ENCODE measurements at places on chromosomes 2 and 18. TPM values are rescaled to one million over a fixed set of nuclear protein-coding genes. Genes with fewer than 3 reads are reported as not detected.

DNA sequence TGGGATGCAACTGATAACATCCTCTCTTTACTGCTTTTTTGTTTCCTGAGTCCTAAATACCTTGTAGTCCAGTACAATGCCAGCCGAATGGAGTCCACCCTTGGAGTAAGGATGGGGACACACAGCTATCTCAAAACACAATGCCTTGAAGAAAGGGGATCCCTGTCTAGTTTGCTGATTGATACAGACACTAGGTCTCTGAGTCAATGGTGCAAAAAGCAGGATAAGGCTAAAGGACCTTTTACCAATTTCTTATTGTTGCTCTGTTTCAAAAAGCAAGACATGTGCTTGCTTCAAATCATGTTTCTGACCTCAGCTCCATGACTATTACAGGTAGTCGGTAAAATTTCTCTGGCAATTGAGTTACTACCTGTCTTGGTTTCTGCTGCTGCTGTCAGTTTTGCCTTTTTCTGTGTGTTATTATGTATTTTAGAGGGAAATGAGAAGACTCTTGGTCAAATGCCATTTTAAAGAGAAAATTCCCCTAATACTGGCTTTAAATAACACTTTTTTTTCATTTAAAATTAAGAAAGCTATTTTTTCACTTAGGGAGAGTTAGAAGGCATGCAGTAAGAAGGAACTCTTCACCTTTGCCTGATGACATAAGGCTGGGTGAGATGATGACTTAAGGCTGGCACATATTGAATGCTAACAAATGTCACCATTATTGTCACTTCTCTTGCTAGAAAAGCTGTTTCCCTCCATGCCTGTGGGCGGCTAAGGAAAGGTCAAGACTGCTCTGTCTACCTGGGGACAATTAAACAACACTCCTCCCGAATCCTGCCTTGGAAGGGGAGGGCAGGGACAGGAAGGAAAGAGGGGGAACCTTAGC, 4.9 kb upstream of the FIGLA start:
- no peak for DNase-seq

DNA sequence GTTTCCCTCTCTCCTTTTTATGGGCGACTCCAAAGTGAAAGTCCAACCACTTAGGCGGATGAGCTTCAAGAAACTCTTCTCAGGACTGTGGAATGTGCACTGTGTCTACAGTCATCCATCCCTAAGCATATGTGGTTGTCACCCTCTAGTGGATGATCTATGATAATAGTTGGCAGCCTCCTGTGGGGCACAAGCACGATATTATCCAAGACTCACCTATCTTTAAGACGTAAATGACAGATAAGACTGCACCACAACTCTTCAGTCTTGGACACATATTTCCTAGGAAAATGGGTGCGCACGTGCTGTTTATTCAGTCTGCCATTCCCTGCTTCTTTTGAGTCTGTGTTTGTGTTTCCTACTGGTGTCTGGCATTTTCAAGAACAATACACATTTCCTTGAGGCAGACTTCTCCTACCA, 145.5 kb upstream of the CTAGE1 start:
- peak; percentile 65 for DNase-seq

- no peak for DNase-seq
Measured at GRCh38 chr2:166888180-166888579, at the start of gene XIRP2. XIRP2 (plus strand) TSS chr2:166888480; CDS start chr2:166903483, 15,003 bp downstream.

- DNase-seq: no peak
Measured at GRCh38 chr2:189015359-189015758, 41.2 kb downstream of the COL3A1 start.

DNA sequence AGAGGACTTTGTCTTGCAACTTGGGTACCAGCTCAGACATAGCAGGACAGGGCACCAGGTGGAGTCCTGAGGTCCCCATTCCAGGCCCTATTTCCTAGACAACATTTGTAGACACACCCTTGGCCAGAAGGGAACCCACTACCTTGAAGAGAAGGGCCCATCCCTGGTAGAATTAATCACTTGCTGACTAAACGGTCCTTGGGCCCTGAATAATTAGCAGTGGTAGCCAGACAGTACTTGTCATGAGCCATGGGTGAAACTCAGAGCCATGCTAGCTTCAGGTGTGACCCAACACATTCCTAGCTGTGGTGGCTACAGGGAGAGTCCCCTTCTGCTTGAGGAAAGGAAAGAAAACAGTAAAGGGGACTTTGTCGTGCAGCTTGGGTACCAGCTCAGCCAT, 28.5 kb upstream of the ACTR2 start:
- no peak for DNase-seq

The ARHGEF4 gene
- total RNA-seq: 3.9 TPM

DNA sequence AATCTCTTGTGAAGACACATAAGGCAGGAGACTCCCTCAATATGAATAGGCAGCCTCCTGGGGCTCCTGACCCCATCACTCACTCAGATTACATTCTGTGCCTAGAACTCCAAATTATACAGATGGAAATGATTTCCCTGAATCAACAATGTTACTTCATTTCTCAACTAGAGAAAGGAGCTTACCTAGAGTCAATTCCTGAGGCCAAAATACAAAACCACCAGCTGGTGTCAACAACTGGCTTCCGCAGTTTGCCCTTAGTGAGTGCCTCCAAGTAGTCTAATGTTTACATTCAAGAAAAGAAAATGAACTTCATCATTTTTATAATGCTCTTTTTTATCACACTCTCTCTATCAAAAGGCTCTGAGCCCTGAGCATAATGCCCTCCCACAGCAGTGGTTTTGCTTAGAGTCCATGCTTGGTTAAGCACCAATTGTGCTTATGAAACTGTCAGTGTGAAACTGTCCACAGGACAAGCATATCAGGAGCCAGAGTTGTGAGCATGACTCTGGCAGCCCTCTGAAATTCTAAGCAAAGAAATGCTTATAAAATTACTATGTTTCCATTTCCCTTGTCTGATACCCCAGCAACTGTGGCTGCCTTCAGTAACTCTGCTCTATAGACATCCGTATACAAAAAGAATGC, 305.7 kb upstream of the PKDCC start:
- DNase-seq: no peak

DNA sequence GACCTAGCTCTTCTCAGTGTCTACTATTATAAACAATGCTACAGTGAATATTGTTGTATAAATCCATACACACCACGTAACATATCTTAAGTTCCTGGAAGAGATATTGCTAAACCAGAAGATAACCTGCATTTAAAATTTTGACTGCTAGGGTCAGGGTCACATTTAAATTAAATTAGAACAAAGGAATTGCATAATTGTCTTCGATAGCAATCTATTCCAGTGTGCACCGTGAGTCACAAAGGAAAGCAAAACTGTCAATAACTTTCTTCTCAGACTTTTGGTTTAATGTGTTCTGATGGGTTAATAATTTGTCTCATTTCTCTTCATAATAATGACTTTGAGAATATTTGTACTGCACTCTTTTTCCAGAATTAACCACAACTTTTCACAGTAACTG, 4.2 kb downstream of the GEN1 start:
- DNase-seq: no peak

GRCh38 chr2:11286323-11286722, 58.1 kb downstream of the ROCK2 start:
- DNase-seq: no peak

The TUBA4B gene
- total RNA-seq: not detected

The CASP8 gene
- 20.1 TPM for total RNA-seq

- no peak for DNase-seq
Measured at GRCh38 chr2:46394649-46395510, 84.5 kb upstream of the TMEM247 start.

- no peak for DNase-seq
Measured at GRCh38 chr2:222651718-222652418, 4.0 kb downstream of the FARSB start.

The VAMP8 gene
- total RNA-seq: not detected

The USP40 gene
- total RNA-seq: 38.0 TPM

DNA sequence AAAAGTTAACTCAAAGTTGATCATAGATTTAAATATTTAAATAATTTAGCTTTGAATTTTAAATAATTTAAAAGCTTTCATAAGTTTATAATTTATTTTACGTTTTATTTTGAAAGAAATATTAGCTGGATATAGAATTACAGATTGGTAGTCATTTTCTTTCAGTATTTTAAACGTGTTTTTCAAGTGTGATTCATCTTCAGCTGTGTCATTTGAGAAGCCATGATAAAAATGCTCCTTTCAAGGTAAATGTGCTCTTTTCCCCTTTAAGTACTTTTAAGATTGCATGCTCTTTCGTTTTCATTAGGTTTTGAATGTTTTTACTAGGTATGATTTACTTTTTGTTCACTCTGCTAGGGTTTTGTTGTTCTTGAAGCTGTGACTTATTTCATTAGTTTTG, 116.8 kb upstream of the FIGN start:
- DNase-seq: no peak

The EPG5 gene
- total RNA-seq: 14.8 TPM

The TSPYL6 gene
- not detected for total RNA-seq

The CGREF1 gene
- total RNA-seq: 2.1 TPM

The WNT6 gene
- total RNA-seq: not detected

The NEMP2 gene
- 16.9 TPM for total RNA-seq

The STAT4 gene
- total RNA-seq: 0.89 TPM

DNA sequence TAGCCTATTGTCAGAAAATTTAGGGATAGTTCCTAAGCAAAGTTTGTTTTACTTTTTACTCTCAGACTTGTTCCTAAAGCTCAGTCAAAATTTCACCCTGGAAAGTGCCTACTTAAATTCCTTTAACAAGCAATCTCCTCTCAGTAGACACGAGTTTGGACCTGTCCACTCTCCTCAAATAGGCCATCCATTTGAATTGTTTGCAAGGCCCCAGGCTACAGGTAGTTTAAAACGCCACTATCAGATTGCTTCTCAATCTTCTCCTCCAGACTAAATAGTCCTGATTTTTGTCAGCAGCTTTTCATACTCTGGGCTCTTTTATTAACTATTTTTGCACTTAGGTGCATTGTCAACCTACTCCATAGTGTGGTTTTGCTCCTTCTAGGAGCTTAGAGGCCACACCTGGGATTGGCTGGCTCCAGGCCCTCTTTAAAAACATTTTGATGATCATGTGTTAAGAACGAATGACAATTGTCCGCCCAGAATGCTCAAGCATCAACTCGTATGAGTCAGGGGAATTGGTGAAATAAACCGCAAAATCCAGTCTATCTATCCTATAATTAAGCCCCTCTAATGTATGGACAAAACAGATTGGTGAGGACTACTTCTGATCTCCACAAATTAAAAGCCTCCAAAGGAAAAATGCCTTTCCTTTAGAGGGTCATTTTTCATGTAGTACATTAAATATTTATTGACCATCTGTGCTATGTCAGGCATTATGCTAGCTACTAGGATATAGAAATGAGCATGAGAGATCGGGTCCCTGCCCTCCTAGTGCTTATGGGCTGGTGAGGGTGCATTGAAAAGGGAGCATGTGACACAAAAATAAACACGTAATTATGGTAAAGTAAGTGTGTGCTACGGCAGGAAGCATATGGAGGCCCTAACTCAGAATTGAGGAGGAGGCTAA, 333.8 kb upstream of the TNP1 start:
- no peak for DNase-seq

The ASAP2 gene
- total RNA-seq: 12.9 TPM

GRCh38 chr2:109663721-109664120, 49.6 kb downstream of the SOWAHC start:
- no peak for DNase-seq

GRCh38 chr2:236633219-236633570, 63.6 kb downstream of the ACKR3 start:
- DNase-seq: peak; percentile 25

GRCh38 chr2:48532174-48532573, 2.2 kb downstream of the STON1 start:
- DNase-seq: no peak

- no peak for DNase-seq
Measured at GRCh38 chr2:240626531-240627300, 1.4 kb downstream of the GPR35 start.

DNA sequence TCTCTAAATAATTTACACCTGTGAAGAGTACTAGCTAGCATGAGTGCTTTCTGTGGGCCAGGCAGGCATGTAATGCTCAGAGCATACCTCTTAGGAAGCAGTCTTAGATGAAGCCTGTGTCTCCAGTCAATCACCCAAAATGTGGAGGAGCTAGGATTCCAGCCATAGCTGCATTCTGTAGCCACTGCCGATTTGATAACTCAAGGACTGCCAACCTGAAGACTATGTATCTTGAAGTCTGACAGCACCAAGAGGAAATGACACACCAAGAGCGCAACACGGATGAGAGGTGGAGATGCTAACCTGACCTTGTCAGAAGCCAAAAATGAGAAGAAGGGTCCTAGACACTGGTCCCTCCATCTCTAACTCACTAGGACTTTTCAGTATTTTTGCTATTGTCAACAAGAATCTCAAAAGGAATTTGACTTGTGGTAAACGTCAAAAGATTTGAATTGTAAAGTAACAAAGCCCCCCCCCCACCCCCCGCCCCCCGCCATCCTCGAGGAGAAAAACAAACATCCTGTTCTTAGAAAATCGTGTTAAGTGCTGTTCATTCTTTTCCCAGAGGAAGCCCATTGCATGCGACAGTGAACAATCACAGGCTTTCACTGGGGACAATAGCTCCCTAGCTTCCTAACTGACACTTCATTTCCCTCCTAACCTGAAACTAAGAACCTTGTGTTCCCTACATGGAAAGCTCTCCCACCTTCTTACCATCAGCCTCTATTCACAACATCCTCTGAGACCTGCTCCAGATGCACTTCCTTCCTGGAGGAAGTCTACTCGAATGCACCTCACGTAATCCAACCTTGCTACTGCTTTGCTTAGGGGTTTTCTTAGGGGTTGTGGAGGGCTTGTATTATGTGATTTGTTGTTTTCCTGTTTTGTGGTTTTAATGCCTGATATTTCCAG, 14.7 kb downstream of the CDC42EP3 start:
- peak; percentile 71 for DNase-seq

The NMUR1 gene
- 1.0 TPM for total RNA-seq

DNA sequence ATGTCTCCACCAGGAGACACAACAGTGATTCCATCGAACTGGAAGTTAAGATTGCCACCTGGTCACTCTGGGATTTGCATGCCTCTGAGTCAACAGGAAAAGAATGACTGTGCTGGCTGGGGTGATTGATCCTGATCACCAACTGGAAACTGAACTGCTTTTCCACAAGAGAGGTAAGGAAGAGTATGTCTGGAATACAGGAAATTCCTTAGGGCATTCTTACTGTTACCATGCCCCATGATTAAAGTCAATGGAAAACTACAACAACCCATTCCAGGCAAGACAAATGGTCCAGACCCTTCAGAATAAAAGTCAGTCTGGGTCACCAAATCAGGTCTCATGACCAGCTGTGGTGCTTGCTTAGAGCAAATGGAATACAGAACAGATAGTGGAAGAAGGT, 12.0 kb upstream of the DDX1 start:
- no peak for DNase-seq

GRCh38 chr18:68797871-68798270, at the start of gene CCDC102B:
CCDC102B (plus strand) TSS chr18:68798080; CDS start chr18:68836764, 38,684 bp downstream.
- peak; percentile 28 for DNase-seq

Data from SJSA1 (cell line).